SK-N-SH (cell line): ENCODE measurements at places on chromosomes 2 and 18.
A peak's percentile ranks its signal among the peaks of the same experiment; 100 is the strongest.

DNA sequence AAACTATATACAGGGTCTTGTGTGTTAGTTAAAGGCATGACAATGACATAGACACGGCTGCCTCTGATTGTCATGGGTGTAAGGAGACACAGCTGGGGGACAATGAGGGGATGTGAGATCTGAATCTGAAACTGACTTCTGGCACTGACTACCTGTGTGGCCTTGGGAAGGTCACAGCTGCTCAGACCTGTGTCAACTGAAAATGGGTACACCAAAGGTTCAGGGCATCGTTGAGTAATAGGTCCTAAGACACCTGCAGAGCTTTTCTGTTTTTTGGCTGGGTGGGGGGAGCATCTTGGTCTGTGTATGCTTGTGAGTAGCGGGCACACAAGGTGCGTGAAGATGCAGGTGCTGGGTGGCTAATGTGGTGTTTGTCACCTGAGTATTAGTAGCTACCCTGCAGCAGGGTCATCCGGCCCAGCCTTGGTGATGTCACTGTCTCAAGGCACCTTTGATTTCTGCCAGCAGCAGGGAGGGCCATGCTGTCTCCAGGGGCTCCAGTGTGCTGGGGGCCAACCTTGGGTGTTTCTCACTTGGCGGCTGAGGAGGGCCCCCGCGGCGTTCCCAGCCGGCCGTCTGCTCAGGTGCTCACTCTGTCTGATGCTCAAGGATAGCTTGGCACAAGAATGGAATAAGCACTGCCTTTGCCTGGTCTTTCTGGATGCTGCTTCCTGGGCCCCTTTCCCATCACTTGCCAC, 53.1 kb upstream of the HS6ST1 start:
- no peaks in the 10 kb centered on the region for H3K36me3 ChIP-seq
- no peak for DNase-seq
- H3K27ac ChIP-seq: no peak overlapping the region
- no peaks in the 10 kb centered on the region for H3K4me1 ChIP-seq
- H3K27me3 ChIP-seq: no peaks in the 10 kb centered on the region

- H3K4me3 ChIP-seq: no peak overlapping the region
- no peak for DNase-seq
- H3K27me3 ChIP-seq: no peaks in the 10 kb centered on the region
- no peaks in the 10 kb centered on the region; the same call in 1 of the 2 replicates for H3K4me1 ChIP-seq
Observed at GRCh38 chr2:209942936-209943605, 59.4 kb upstream of the RPE start.

DNA sequence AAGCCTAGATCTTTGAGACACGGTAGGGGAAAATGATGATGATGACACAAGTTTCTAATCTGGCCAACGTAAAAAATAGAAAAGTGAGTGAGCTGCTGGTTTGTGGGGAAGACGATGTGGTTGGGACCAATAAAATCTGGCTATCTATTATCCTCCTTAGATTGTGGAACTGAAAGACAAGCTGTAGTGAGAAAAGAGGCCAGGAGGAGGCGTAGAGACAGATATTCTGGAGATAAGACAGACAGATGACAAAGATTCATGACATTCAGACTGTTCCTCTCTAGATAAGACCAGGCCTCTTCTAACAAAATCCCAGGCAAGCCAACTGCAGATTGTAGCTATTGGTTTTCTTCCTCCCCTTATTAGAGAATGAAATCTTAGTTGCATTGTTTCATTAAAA, 376.3 kb upstream of the UBE2E3 start:
- DNase-seq: no peak
- H3K4me3 ChIP-seq: no peak overlapping the region
- H3K27me3 ChIP-seq: no peaks in the 10 kb centered on the region

DNA sequence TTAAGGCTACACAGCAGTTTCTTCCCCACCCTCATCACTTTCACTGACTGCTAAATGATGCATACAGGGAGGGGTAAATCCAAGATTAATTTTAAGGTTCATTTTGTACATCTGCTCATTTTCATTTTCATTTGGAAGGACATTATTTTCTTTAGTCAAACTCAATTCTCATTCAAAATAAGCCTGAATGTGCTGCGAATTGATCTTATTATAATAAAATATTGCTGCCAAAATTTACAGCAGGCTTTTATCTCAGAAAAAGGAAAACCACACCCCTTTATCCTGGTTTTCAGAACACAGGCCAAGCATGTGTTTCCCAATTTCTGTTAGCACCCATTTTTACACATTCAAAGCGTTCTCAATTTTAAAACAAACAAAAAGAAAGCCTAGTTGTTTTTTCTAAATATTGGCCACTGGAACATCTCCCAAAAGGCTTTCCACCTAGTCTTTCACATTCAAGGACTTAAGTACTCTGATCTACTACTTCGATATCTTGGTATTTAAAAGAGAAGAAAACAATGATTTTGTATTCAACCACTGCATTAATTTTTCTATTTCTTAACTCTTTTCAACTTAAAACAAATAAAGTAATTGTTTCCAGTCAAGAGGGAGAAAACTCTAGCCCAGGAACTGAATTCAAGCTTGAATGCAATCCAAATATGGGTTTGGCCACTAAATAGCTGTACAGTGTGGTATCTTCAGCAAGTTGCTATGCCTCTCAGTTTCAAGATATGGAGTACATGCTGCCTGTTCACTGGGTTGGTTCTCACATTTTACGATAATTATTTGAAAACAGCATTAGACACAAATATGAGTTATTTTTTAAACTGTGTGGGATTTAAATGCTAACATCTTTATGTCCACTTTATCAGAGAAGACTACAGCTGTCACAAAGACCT, 52.5 kb downstream of the CDH2 start:
- DNase-seq: no peak
- no peaks in the 10 kb centered on the region for H3K27me3 ChIP-seq
- H3K4me1 ChIP-seq: peaks cover 8% of the 10 kb centered on the region; the same call in 1 of the 2 replicates
- no peak overlapping the region; the same call in 1 of the 2 replicates for H3K4me3 ChIP-seq
- peak overlapping the region; percentile 46 for H3K27ac ChIP-seq
- H3K36me3 ChIP-seq: peaks cover 50% of the 10 kb centered on the region

DNA sequence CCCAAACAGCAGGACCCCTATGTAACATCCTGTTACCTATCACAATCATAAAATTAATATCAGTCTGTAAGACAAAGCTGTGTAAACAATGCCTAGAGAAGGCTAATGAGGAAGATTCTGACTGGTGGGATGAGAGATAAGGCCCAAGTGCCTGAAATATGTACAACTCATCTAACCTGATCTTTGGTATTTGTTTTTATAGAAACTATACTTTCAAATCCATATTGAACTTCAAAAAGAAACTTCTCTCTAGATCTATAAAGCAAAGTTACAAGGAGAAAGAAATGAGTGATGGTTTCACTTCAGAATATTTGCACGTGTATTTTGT, 36.1 kb upstream of the ITGA4 start:
- DNase-seq: no peak
- H3K36me3 ChIP-seq: no peaks in the 10 kb centered on the region
- no peaks in the 10 kb centered on the region for H3K4me1 ChIP-seq

DNA sequence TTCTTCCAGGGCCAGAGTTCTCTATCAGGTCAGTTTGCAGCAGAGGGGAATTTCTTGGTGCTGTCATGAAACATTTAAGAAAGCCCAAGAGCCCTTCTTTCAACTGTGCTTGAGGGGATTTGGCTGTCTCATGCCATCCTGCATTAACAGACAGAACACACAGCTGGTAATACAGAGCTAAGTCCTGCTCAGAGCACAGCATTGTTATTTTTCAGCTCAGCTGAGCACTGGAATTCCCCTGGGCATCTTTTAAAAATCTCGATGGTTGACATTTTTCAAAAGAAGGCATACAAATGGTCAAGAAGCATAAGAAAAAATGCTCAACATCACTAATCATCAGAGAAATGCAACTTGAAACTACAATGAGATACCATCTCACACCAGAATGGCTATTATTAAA, 14.9 kb upstream of the IL1R2 start:
- H3K4me3 ChIP-seq: no peak overlapping the region
- H3K27me3 ChIP-seq: no peaks in the 10 kb centered on the region; the same call in 1 of the 2 replicates
- DNase-seq: no peak
- H3K36me3 ChIP-seq: no peaks in the 10 kb centered on the region
- H3K4me1 ChIP-seq: no peaks in the 10 kb centered on the region

GRCh38 chr18:41372046-41372665, 582.9 kb upstream of the PIK3C3 start:
- peak overlapping the region; percentile 98 for H3K27ac ChIP-seq
- H3K36me3 ChIP-seq: no peaks in the 10 kb centered on the region
- H3K4me3 ChIP-seq: no peak overlapping the region; the same call in 1 of the 2 replicates

DNA sequence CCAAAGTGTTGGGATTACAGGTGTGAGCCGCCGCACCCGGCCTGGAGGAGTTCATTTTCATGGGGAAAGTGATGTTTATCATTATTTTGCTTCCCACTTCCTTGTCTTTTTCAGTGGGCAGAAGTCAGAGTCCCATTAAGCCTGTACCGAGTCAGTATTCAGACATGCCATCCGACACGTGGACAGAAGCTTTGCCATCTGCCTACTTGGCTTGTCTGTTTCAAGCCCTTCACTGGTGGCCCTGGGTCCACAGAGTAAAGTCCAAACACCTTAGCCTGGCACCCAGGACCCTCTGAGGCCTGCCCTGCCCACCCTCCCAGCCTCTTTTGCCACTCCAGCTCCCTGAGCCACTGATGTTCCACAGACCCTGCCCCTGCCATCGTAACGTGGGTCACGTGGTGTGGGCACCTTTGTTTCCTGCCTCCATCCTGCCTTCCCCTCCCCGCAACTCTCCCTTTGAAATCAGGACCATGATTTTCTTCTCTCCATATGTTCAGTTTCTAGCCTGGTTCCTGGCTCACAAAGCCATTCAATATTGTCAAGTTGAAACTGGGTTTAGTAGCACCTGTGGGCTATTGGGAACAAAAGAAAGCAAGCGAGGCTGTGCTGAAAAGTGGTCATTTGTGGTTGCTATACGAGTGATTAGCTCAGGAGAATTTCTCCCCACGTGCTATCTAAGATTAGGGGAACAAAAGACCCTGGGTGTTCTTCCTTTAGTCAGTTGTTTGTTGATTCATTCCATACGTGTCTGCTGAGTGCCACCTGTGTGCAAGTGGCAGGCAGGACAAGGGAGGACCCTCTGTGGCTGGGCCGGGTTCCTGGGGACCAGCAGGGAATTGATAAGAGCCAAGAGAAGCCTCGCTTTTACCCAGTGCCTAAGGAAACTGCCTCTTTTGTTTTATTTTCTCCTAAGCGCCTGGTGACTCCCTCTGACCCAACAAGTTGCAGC, 5.1 kb upstream of the ODC1 start:
- DNase-seq: peak; percentile 33
- no peak overlapping the region for H3K4me3 ChIP-seq
- H3K36me3 ChIP-seq: no peaks in the 10 kb centered on the region
- H3K27me3 ChIP-seq: no peaks in the 10 kb centered on the region
- H3K27ac ChIP-seq: no peak overlapping the region
- peaks cover 29% of the 10 kb centered on the region; the same call in 1 of the 2 replicates for H3K4me1 ChIP-seq

GRCh38 chr2:222424729-222425671, 657 bp downstream of the SGPP2 start:
- H3K27me3 ChIP-seq: peaks cover 16% of the 10 kb centered on the region; the same call in 1 of the 2 replicates
- H3K36me3 ChIP-seq: no peaks in the 10 kb centered on the region
- H3K4me3 ChIP-seq: peak overlapping the region; percentile 46
- DNase-seq: peak; percentile 74

GRCh38 chr18:43486462-43486861, 209.2 kb upstream of the SYT4 start:
- no peak overlapping the region; the same call in 1 of the 2 replicates for H3K4me3 ChIP-seq
- DNase-seq: no peak
- no peaks in the 10 kb centered on the region for H3K27me3 ChIP-seq
- H3K4me1 ChIP-seq: no peaks in the 10 kb centered on the region

DNA sequence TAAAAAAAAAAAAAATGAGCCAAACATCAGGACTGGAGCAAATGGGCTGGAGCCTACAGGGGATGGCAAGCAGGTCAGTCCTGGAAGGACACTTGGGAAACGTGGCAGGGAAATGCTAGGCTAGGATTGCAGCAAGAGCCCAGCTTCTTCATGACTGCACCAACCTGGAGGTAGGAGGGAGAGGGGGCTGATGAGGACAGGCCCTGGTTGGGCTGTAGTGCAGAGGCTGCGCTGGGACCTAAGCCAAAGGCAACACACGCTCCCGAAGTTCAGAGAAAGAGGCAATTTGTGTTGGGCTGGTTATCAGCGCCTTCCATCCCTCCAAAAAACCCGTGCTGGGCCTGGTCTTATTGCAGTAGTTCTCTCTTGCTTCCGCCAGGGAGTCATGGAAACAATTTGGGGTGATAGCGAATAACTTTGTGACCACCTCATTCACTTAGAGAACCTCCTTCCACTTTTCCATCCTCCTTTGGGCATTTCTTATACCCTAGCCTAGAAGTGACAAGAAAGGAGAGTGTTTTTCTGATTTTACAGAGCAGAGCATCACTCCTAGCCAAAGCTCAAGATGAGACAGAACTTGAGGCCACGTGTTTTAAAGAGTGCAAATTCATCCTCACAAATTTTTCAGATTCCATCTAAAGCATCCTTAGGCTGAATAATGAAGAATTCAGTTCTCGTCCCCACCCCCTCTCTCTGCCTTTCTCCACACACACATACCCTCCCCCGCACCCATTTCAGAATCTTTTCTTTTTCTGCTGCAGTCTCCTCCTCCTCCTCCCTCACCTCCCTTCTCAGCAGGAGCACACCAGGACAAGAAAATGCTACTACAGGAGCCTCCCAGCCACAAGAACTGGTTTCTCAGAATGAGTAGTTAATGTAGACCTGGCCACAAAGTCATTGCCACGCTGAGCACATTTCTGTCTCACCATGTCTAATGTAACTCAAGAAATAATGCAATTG, 82.5 kb upstream of the STPG4 start:
- H3K36me3 ChIP-seq: no peaks in the 10 kb centered on the region
- DNase-seq: peak; percentile 66

DNA sequence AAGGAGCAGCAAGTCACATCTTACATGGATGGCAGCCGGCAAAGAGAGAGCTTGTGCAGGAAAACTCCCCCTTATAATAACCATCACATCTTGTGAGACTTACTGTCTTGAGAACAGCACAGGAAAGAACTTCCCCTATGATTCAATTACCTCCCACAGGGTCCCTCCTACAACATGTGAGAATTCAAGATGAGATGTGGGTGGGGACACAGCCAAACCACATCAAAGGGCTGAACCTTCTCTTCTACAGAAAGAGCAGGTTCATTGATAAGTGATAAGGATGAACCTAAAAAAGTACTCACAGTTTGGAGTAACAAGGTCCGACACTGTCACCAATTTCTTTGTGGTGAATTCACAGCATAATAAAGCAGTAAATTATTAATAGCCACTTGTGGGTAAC, 422.2 kb upstream of the FSIP2 start:
- H3K27me3 ChIP-seq: no peaks in the 10 kb centered on the region
- no peaks in the 10 kb centered on the region for H3K4me1 ChIP-seq
- no peak overlapping the region for H3K27ac ChIP-seq
- no peak overlapping the region for H3K4me3 ChIP-seq
